ENCODE measurements at places on chromosomes 2 and 18.

GRCh38 chr18:9918016-9918680 lies 4.3 kb downstream of the VAPA start:
- DNase-seq, result no peak

DNA sequence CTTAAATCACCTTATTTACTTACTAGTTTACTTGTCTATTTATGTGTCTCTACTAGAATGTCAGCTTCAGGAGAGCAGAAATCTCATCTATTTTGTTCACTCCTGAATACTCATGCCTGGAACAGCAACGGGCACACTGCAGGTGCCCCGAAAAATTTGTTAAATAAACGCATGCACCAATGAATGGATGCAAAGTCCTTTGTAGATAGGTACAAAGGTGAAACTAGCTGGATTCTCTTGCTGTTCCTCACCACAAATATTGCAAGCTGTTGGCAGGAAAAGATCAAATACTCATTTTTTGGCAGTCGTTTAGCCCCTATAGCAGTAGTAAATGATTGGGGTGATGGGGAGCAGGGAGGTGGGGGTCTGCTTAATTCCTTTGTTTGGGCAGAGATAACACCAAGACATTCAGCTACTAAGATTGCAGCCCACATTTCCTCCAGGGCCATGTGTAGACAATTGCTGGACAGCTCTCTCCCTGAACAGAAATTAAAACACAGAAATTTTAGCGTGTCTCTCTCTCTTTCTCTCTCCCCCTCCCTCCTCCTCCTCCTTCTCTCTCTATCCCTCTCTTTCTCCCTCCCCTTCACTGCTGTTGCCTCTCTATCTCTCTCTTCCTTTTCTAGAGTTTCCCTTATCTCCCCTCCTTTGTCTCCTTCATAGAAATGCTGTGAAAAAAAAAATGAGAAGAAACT lies 5.4 kb downstream of the MARCHF4 start:
- no peak for DNase-seq

DNA sequence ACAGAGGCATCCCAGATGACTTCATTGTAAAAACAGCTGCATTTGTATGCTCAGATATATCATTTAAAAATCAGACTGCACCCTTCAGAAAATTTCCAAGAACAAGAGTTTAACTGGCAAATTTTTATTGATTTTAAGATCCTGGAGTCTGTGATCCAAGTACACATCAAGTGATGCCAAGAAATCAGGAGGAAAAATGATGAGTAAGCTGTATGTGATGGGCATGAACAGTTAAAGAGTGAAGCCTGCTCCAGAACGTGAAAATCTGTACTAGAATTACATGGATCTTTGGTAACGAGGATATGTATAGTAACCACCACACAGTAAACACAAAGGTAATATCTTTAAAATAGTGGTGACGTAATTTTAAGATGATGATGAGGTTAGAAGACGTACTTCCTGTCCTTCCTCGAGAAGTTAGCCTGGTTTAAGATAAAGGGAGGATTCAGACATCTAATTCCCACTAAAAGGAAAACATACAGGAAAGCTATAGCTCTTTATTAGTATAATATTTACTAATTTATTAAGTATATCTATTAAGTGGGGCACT lies 1374.3 kb upstream of the DDX18 start:
- DNase-seq, result no peak

- no peak for DNase-seq
Observed at GRCh38 chr2:98637401-98638147, 29.2 kb downstream of the UNC50 start.

- no peak for DNase-seq
Observed at GRCh38 chr2:30761226-30761625, 46.0 kb downstream of the CAPN13 start.

DNA sequence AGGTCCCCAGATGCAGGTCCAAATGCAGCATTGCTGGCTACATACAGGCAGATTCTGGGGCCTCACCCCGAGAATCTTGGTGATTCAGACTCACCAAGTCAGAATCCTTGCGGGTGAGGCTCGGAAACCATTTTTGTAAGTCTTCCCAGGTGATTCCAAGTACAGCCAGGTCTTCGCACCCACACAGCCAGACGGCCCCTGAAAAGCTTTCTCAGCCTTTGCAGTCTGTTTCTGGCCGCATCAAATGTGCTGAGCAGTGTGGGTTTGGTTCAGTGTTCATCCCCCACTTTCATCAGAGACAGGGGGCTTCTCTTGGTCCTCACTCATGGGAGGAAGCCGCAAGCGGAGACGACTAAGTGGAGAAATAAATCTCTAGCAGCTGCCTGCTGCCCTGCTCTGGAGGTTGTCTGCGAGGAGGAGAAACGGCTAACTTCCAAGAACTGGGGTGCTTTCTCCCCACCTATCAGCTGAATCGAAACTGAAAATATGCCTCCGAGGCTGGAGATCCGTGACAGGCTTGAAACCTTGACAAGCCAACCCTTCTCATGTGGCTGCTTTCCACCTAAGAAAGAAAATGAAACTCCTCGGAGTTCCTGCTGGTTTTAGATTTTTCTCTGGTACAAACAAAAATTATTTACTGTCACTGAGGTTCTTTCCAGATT lies 8.9 kb upstream of the TMEM185B start:
- no peak for DNase-seq

DNA sequence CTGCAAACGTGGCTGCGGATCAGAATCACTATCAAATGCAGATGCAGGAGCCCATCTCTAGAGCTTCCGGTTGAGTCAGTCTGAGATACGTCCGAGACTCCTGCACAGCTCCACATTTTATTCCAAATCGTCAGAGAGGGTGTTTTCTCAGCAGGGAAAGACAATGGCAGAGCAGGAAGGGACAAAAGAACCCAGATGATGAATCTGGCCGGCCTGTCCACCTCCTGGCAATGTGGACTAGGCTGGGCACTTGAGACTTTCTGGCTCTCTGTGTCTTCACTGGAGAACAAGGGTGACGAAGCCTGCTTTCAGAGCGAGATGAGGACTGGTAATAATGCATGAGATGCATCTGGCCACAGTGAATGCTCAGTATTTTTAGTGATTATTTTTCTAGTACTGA lies 255.9 kb upstream of the MYT1L start:
- no peak for DNase-seq

DNA sequence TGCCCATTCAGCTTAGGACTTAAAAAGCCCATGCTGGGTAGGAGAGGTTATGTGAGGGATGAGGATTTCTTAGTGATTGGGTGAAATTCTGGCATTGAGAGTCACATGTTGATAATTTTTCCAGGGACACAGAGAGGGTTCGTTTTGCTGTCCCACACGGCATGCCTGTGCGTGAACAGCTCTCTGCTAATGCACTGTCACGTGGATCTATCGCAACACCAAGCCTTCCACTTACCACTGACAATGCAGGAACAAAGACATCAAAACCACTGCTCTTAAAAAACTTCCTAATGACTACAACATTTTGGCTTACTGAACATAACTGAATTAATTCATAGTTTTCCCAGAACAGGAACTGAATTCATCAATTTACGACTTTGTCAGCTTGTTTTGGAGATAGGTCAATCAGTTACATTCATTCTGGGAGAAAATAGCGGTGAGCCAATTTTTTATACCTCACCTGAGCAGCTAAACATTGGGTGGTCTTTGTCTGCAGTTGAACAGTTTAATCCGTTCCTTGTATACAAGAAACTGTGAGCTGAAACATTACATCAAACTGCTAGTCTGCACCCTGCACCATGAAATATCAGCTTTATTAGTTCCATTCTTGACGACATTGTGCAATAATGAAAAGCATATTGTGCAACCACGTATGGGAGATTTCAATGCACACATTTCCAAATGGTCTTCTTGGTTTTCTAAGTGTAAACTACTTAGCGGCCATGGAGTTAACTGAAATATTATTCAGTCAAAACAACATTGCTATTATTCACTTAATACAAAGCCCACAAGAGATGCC lies 127.1 kb downstream of the LPIN1 start:
- DNase-seq, result no peak

DNA sequence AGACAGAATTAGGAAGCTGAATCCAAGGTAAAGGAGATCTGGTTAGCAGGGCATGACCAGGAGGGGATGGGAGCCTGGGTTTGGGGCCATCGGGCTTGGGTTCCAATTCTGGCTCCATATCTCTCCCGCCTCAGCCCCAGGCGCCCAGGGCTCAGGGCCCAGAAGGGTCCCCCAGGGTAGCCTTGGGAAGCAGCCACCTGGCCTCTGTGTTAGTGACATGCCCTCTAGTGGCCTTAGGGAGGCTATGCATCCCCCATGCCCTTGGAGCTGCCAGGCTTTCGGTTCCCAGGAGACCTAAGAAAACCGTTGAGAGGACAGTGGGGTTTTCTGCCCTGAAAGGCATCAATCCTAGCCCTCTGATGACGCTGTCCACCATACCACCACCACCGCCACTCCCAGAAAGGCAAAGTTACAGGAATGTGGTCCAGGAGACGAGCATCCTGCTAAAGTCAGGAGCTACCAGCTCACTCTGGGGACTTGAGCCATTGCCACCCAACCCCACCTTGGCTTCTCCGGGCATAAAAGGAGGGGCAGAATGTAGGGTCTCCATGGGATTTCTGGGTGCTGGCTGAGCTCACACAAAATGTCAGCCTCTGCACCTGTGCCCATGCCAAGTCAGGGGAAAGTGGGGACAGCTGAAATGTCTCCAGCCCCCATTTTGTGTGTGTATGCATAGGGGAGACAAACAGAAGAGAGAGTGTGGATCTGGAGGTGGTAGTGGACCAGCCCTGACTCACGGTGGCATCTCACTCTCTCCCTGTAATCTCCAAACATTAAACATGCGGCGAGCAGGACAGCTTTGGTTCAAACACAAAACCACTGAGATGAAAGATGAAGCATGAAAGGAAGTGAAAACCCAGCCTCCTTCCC lies 56.5 kb downstream of the EMX1 start:
- no peak for DNase-seq

- DNase-seq, result no peak
Observed at GRCh38 chr2:142100970-142101369, 29.8 kb downstream of the LRP1B start.

DNA sequence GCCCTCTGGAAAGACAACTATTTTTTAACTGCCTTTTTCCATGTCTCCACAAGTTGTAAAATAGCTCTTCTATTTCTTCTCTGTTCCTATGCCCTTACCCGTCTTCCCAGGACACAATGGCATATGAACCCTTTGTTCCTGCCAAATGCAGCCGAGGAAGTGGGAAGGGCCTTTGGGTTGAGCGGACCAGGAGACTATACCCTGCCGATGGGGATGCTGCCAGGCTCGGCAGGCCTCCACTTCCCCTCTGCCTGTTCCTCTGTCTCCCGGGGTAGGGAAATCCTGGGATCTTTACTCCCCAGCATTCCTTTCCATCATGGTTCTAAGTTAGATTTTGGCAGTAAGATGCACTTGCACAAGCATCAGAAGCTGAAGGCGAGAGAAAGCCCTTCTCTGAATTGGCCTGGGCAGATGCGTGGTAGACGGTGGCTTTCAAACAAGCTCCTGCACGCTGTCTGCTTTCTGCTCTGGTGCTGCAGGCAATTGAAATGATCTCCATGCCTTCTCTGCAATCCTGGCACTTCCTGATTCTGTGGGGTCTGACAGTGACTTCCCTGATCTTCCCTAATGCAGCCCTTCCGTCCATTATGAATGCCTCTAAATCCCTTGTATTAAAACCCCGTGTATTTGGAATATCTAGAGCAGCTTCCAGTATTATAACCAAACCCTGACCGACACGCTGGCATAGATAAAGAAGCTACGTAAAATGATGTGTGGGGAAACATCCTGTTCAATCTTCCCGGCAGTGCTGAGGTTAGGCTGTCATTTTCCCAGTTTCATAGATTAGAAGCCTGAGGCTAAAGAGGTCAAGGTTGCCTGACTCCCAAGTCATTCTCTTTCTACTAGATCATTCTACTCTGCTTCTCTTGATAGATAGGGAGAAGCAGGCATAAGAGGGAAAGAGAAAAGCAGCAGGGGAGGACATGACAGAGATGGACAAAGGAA lies 69.8 kb downstream of the MCFD2 start:
- DNase-seq, result no peak

- DNase-seq, result no peak
Observed at GRCh38 chr2:45004562-45005191, 4.6 kb downstream of the SIX2 start.

DNA sequence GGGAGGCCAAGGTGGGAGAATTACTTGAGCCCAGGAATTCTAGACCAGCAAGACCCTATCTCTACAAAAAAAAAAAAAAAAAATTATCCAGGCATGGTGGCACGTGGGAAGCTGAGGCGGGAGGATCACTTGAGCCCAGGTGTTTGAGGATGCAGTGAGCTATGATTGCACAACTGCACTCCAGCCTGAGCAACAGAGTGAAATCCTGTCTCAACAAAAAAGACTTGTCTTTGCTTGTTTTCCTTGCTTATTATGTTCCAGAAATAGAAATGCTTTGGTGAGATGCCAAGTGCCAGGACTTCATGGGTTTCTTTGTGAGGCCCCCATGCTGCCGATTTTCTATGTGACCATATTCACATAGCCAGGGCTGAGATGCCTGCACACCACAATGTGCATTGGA lies 9.0 kb downstream of the DCDC2C start:
- no peak for DNase-seq

GRCh38 chr18:49628881-49629795 lies 67.3 kb downstream of the LIPG start:
- DNase-seq, result no peak

GRCh38 chr2:235666213-235666781 lies 172.5 kb downstream of the AGAP1 start:
- DNase-seq, result no peak

- no peak for DNase-seq
Observed at GRCh38 chr2:197145471-197146056, 165.0 kb downstream of the ANKRD44 start.

GRCh38 chr2:211141646-211142045 lies 585.2 kb downstream of the CPS1 start:
- no peak for DNase-seq

- DNase-seq, result no peak
Observed at GRCh38 chr2:3243804-3244203, 133.8 kb downstream of the EIPR1 start.

- DNase-seq, result no peak
Observed at GRCh38 chr2:65033178-65033577, 23.0 kb upstream of the CEP68 start.

- DNase-seq, result no peak
Observed at GRCh38 chr18:40485318-40485717, 1469.7 kb upstream of the PIK3C3 start.

- no peak for DNase-seq
Observed at GRCh38 chr2:160445673-160446072, 47.9 kb downstream of the RBMS1 start.

DNA sequence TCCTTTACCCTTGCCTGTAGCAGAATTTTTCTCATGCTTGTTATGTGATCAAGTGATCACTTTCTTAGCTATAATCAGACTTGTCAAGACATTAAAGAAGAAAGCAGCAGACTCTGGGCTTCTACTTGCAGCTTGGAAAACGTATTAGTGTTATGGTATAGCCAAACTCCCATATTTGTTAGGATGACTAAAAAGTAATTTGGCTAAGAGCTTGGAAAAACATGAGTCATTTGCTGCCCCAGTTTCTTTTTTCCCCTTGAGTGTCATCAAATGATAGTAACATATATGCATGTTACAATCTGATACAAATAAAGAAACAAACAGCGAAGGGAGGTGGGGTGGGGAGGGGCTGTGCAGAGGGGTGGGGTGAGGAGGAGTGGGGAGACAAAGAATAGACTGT lies 155.5 kb downstream of the IKZF2 start:
- DNase-seq, result no peak
